ENCODE measurements at places on chromosomes 5 and 9. TPM values are rescaled to one million over a fixed set of nuclear protein-coding genes. Genes with fewer than 3 reads are reported as not detected.

The IL9 gene
- not detected for total RNA-seq

The IRX4 gene
- 0.09 TPM for total RNA-seq

The IFNA2 gene
- not detected for total RNA-seq

The IFNA21 gene
- 0.21 TPM for total RNA-seq

The KIF20A gene
- total RNA-seq, result 43.8 TPM
